Progenitor cell of endocrine pancreas (in vitro differentiated cells): ENCODE measurements at places on chromosomes 1 and 21. TPM values are rescaled to one million over a fixed set of nuclear protein-coding genes. Genes with fewer than 3 reads are reported as not detected.

VWA5B1 gene
- total RNA-seq: 0.19 and 0.24 TPM in 2 replicates

DNA sequence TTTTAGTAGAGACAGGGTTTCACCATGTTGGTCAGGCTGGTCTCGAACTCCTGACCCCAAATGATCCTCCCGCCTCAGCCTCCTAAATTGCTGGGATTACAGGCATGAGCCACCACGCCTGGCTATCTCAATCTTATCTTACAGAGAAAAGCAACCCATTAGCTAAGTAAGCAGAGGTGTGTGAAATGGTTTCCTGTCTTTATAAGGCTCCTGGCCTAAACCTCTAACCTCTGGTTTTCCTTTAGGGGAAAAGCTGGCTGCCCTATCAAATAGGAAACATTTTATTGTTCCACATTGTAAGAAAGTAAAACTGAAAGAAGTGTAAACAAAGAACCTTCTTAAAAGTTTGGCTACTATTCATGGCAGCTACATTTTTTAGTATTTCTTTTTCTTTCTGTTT, 78.3 kb upstream of the MORC3 start:
- DNase-seq: no peak

DNA sequence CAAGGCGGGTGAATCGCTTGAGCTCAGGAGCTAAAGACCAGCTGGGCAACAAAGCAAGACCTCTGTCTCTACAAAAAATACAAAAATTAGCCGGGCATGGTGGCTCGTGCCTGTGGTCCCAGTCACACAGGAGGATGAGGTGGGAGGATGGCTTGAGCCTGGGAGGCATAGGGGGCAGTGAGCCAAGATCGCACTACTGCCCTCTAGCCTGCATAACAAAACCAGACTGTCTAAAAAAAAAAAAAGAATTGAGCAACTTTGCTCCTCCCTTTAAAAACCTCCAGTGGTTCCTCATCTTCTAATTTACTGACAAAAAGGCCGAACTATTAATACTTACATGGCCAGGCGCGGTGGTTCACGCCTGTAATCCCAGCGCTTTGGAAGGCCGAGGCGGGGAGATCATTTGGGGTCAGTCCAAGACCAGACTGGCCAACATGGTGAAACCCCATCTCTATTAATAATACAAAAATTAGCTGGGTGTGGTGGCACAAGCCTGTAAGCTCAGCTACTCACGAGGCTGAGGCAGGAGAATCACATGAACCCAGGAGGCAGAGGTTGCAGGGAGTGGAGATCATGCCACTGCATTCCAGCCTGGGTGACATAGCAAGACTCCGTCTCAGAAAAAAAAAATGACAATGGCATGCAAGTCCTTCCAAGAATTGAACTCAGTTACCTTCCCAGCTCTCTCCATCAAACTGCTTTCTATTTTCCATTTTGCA, 4.4 kb downstream of the ACBD3 start:
- no peak for DNase-seq

DNA sequence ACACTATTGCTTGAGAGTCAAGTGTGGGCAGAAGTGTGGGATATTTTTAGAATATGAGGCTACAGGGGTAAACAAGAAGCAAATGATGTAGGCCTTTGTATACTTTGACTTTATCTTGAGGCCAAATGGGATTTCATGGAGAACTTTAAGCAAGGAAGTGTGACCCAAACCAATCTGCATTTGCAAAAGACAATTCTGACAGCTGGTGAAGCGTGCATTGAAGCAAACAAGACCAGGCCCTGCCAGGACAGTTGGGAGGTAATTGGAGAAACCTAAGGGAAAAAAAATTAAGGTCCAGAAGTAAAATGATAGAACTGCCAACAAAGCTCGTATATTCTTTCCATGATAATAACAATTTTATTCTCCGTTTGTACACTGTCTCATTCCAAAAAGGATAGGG, 168.3 kb downstream of the TM2D1 start:
- DNase-seq: no peak

DNA sequence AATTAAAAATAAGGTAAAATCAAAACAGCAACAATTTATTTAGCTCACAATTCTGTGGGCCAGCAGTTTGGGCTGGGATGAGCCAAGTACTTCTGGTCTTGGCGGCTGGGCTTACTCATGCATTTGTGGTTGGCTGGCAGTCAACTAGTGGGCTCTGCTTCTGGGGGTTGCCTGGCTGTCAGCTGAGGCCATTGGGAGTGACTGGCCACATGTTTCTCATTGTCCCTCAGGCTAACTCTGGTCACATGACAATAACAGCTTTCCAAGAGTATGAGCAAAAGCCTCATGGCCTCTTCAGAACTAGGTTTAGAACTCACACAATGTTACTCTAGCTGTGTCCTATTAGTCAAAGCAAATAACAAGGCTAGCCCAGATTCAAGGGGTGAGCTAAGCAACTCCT, 15.6 kb upstream of the CHIA start:
- DNase-seq: no peak

GRCh38 chr1:42646056-42646455, 12.2 kb upstream of the PPIH start:
- no peak for DNase-seq

NTRK1 gene
- 0.36 TPM in 1 of 2 replicates, not detected in the other for total RNA-seq

DNA sequence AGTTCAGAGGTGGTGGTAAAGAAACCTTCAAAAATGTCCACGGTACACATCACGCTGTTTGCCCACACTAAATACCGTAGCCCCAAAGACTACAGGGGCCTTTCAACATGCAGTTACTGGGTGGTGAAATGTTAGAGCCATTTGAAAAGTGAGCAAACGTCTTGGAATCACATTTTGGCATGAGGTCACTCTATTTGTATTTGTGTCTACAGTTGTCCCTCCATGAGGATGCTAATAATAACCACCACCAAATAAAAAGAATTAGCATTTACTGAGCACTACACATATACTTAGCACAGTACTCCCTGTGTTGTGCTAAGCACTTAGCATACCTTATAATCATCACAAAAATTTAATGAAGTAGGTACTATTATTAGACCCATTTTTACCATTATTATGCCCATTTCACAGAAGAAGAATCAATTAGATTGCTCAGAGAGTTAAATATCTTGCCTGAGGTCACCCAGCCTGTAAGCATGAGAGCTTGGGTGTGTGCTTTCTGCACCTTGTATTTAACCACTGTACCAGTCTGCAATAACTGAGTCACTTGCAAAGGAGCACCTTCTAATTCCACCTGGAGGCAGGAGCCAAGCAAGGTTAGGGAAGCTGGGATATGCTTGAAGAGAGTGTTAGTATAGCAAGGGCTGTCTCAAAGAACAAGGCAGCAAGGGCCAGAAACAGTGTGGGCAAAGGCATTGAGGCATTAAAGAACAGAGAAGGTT, 57.4 kb downstream of the DNTTIP2 start:
- no peak for DNase-seq
